ENCODE measurements at places on chromosomes 3 and 15. TPM values are rescaled to one million over a fixed set of nuclear protein-coding genes. Genes with fewer than 3 reads are reported as not detected.

ALDH1L1 gene
- not detected for total RNA-seq

GOLGA6B gene
- not detected for total RNA-seq

COLQ gene
- total RNA-seq: 1.9 TPM

- DNase-seq: no peak
- no peak overlapping the region for H3K27ac ChIP-seq
- no peaks in the 10 kb centered on the region for H3K36me3 ChIP-seq
- peaks cover 5% of the 10 kb centered on the region for H3K27me3 ChIP-seq
- no peaks in the 10 kb centered on the region for H3K4me1 ChIP-seq
These were observed 176.5 kb upstream of the PFN2 start for GRCh38 chr3:150146991-150147761.

Data from B cell (primary cell).